Mesenteric fat pad (tissue), 1 donor: ENCODE measurements at places on chromosomes 6 and 20. TPM values are rescaled to one million over a fixed set of nuclear protein-coding genes. Genes with fewer than 3 reads are reported as not detected.

DNA sequence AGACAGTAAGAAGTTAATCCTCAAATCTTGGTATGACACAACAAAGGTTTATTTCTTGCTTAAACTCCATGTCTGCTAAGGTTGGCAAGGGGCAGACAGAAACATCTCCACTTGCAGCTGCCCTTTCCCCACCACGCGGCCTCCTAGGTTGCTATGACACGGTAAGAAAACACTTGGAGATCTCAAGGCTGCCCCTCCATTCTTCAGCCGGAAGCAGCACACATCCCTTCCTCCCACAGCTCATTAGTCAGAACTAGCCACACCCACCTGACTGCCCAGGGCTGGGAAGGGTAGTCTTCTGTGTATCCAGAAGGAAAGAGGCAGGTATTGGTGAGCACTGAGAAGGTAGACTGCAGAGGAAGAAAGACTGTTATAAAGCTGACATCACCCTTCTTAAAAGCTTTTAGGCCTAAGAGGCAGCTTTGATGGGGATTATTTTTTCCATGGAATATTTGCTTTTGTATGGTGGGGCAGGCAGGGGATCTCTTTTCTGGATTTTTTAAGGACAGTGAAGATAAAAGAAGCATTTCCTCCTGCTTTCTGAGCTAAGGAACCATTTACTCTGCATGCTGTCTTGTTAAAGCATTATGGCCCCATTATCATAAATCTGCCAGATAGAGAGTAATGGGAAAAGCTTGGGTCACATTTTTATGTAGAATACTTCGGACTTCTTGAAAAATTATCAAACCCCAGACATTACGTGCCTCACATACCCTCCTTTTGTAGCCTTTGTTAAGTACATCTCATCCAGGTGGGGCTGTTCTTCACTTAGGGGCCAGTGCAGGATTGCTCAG is 41.6 kb downstream of the MRAP2 start:
- no peak for DNase-seq

DNA sequence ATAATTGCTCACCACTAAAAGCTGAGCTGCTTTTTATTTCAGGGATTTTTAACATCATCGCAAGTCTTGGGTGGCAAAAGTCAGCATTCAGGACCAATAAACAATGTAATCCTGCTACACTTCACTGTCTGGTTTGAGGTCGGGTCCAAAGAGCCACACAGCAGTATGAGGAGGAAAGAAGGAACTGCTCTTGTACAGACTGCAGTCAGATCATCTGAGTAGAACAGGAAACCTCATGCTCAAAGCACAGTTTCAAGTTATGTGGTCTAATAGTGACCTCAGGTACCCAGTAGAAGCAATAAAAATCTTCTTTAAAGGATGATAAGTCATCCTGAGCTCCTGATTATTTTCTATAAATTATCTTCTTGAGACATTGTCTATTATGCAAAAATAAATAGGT is 211.4 kb downstream of the FUT9 start:
- no peak for DNase-seq

Gene HLA-DQB2
- 3.0 TPM for total RNA-seq

Gene RBM24
- total RNA-seq, result 1.3 TPM

Gene GCNT2
- total RNA-seq, result 3.0 TPM

Gene PERP
- total RNA-seq, result 21.8 TPM
